ENCODE measurements at places on chromosomes 7 and 10. TPM values are rescaled to one million over a fixed set of nuclear protein-coding genes. Genes with fewer than 3 reads are reported as not detected.

The RAMP3 gene
- 8.0 TPM for total RNA-seq

The EPO gene
- 0.25 TPM for total RNA-seq

- H3K4me3 ChIP-seq = no peak overlapping the region
- no peaks in the 10 kb centered on the region for H3K4me1 ChIP-seq
- H3K36me3 ChIP-seq = no peaks in the 10 kb centered on the region
- DNase-seq = no peak
- H3K27ac ChIP-seq = no peak overlapping the region
- H3K27me3 ChIP-seq = no peaks in the 10 kb centered on the region
Observed at GRCh38 chr7:119037941-119038340, 813.4 kb downstream of the ANKRD7 start.

- H3K4me3 ChIP-seq = peak overlapping the region; percentile 84
- peak overlapping the region; percentile 72 for H3K27ac ChIP-seq
- H3K27me3 ChIP-seq = no peaks in the 10 kb centered on the region
- H3K36me3 ChIP-seq = no peaks in the 10 kb centered on the region
- DNase-seq = peak; percentile 19
Observed at GRCh38 chr7:135508883-135509588, 866 bp downstream of the CNOT4 start.

DNA sequence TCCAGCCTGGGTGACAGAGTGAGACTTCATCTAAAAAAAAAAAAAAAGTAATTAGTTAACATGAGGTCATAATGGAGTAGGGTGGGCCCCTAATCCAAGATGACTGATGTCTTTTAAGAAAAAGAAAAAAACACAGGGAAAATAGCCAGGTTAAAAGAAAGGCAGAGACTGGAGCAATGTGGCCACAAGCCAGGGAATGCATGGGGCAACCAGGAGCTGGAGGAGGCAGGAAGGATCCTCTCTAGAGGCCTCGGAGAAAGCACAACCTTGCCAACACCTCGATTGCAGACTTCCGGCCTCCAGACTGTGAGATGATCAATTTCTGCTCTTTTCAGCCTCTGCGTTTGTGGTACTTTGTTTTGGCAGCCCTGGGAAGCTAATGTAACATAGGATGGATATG lies 121.5 kb downstream of the ITIH5 start:
- no peaks in the 10 kb centered on the region for H3K27me3 ChIP-seq
- DNase-seq = no peak
- H3K4me1 ChIP-seq = peaks cover 15% of the 10 kb centered on the region
- no peaks in the 10 kb centered on the region for H3K36me3 ChIP-seq
- H3K4me3 ChIP-seq = no peak overlapping the region

Data from ovary (tissue), 10 donors.